Thymus (tissue), 14 donors: ENCODE measurements at places on chromosomes 3 and 15. TPM values are rescaled to one million over a fixed set of nuclear protein-coding genes. Genes with fewer than 3 reads are reported as not detected.

DNA sequence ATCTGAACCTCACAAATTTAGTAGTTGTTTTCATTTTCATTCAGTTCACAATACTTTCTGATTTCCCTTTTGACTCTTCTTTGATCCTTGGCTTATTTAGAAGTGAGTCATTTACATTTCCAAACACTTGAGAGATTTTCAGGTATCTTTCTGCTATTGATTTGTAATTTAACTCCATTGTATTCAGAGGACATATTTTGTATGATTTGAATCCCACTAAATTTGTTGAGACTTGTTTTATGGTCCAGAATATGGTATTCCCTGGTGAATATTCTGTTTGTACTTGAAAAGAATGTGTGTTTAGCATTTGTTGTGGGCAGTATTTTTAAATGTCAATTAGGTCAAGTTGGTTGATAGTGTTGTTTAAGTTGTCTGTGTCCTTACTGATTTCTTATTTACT is 29.6 kb downstream of the FAN1 start:
- DNase-seq: no peak

GRCh38 chr3:42914771-42915515 is 9.0 kb downstream of the ZNF662 start:
- DNase-seq: no peak

DNA sequence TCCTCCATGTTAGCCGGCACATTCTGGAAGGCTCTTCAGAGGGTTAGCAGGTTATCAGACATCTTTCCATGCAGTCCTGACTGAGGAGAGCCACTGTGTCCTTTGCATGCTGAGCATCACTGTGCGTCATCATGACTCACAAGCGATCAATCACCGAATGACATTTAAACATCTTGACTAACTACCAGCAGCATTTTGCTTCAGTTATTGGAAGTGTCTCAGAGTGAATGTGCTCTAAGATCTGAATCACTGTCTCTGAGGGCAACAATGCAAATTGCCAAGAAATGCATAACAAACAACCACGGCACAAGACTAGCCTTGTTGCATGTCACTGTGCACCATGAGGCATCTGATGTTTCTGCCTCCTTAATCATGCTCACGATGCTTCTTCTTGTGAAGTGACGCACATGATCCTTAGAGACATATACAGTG is 18.3 kb upstream of the ATP8B4 start:
- DNase-seq: no peak

GRCh38 chr15:55993804-55994560 is 570 bp upstream of the NEDD4 start:
- DNase-seq: no peak

DNA sequence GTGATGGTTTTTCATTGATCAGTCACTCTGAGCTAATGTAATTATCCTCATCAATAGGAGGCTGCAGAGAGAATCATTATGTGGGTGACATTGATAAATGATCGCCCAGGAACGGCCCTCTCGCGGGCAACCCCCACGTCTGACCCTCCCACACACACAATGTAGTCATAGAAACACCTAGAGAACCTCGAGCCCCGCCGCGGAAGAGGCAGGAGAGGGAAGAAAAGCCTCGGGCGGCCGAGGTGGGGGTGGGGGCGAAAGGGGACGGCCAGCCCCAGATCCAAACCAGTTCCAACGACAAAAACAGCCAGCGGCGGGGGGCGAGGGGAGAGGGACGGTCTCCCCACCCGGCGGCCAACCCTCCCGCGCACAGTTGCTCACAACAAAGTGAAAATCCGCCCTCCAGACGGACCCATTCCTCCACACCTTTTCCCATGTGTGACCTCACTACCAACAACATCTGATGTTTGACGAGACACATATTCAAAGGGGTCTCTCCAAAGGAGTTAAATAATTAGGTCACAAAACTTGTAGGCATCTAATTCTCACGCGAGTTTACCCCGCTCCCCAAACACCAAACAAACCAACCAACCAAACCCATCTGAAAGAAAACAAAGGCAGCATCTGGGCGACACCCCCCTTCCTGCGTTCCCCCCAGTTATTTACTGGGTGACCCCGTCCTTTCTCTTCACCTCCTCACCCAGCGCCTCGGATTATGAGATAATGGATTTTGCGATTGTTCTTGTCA is 213.0 kb downstream of the MEIS2 start:
- DNase-seq: no peak

DNA sequence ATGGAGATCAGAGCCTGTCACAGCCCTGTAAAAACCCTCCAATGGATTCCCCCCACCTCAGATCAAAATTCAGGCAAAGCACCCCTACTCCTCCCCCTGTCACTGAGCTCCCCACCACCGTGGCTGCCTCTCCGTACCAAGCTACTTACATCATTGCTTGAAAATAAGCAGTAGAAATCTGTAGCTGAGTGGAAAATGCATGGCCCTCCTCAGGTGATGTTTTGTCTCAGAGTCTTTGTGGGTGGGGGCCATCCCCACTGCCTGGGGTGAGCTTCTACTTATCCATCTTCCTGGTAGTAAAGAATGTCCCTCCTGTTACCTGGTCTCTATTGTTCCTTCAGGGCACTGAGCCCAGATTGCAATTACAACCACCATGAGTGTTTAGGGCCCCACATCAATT is 34.5 kb downstream of the SLCO2A1 start:
- DNase-seq: no peak

- no peak for DNase-seq
These were observed 307.8 kb upstream of the ARRDC4 start for GRCh38 chr15:97652700-97653167.

- DNase-seq: no peak
These were observed 175.4 kb downstream of the ATP10A start for GRCh38 chr15:25687689-25688088.

DNA sequence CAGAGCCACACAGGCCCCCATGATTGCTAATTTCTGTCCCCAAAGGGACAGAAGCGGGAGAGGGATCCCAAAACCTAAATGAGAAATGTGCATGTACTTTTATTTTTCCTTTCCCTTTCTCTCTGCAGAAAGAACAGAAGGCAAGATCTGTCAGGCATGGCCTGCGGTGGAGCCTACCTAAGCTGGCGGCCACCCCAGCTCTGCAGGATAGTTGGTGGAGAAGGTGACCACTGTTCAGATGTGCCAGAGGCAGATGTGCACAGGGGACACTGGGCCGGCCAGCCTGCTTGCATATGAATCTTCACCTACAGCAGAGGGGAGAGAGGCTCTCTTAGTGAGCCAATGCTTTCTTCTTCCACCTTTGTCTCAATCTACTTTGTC is 2.1 kb upstream of the AMOTL2 start:
- no peak for DNase-seq

DNA sequence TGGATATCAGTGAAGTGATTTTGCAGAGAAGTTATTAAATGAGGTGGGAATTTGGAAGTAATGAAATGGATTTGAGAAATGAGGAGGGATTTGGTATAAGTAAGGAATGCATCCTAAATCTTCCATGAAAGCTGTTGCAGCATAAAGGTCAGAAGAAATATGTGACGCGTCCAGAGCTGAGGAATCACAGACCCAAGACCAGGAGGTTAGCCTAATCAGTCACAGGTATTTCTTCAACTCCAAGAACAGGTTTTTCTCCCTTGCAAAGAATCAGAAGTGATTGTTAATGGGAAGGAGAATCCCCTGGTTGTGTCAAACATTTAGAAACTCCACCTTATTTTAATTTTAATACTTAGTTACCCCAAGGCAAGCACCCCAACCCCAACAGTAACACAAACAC is 253.2 kb downstream of the MEX3B start:
- DNase-seq: no peak

GRCh38 chr15:86863226-86863915 is 783.7 kb downstream of the AGBL1 start:
- no peak for DNase-seq

GRCh38 chr3:157074981-157075380 is 85.0 kb downstream of the CCNL1 start:
- no peak for DNase-seq

Gene MUC20
- 1.2 TPM for total RNA-seq

Gene CASR
- total RNA-seq: 0.09 TPM

Gene HCLS1
- total RNA-seq: 128 TPM

Gene PROS1
- 2.7 TPM for total RNA-seq

Gene ST8SIA2
- total RNA-seq: 2.1 TPM

Gene ANKUB1
- not detected for total RNA-seq

Gene ZPLD1
- 0.09 TPM for total RNA-seq

Gene PTPN23
- total RNA-seq: 4.3 TPM

Gene DOCK3
- total RNA-seq: 0.05 TPM

Gene ASTE1
- total RNA-seq: 13.3 TPM
